ENCODE measurements at places on chromosomes 12 and 14.

GRCh38 chr12:91326058-91327027, 143.7 kb upstream of the DCN start:
- DNase-seq = peak; percentile 0

DNA sequence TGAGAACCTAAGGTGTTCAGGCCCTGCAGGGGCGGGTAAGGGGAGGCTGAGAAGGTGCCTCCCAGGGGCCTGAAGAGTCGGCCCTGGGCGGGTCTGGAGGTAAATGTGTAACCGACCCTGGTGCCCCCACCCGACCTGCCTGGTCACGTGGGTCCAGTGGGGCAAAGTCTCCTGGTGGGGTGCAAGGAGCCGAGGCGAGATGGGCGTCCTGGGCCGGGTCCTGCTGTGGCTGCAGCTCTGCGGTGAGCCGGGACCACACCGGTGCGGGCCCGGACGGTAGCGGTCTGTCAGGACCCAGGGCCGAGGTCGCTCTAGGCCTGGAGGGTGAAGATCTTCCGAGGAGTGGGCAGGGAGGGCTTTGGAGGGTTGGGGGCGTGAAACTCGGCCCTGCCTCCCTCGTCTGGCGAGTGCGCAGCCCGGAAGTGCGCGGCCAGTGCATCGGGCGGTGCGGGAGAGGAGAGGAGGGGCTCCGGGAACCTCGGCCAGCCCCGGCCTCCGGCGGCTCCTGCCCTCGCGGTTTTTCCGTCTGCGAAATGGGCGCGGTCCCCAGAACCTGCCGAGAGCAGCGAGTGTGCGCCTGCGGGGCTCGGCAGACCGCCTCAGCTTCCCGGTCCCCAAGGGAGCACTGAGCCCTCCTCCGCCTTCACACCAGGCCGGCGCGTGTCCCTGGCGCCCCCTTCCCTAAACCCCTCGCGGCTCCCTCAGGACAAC, at the start of gene AMN:
Gene AMN (plus strand): TSS at position 174 of the 711 bp plus-strand sequence. CDS start 26 bp downstream, at position 200.
- no peak for DNase-seq

DNA sequence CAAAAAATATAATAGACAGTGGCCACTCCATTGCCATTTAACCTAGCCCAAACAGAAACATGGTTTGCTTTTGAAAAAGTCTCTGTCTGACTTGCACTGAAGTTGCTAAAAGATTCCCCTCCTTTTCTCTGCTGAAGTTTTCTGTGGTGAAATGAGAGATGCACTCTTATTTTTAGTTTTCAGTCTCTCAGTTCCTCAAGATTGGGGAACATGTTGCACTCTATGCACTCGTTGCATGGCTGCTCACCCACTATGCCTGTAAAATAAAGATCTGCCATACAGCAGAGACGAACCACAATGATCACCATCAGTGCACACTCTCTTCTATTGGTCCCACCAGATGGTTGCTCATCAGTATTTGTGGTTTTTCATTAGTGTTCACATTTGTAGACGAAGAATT, 13.1 kb upstream of the DAAM1 start:
- DNase-seq = no peak

GRCh38 chr12:128365651-128366231, 98.8 kb downstream of the TMEM132C start:
- DNase-seq = no peak

- DNase-seq = no peak
Measured at GRCh38 chr12:113793250-113793649, 172.9 kb downstream of the RBM19 start.

- DNase-seq = no peak
Measured at GRCh38 chr12:71134405-71134804, 23.4 kb downstream of the TSPAN8 start.

DNA sequence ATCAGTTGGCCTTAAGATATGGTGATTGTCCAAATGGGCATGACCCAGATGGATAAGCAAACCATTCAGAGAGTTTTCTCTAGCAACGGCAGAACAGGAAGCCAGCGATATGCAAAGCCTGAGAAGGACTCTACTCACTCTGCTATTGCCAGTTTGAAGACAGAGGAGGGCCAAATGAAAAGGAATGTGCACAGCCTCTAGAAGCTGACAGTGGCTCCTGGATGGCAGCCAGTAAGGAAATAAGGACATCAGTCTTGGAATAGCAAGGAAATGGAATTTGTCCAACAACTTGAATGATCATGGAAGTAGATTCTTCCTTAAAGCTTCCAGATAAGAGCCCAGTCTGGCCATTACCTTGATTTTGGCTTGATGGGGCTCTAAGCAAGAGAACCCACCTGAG, 60.0 kb downstream of the TMTC2 start:
- DNase-seq = no peak

GRCh38 chr14:99735189-99736135, 51.4 kb downstream of the CYP46A1 start:
- DNase-seq = no peak

DNA sequence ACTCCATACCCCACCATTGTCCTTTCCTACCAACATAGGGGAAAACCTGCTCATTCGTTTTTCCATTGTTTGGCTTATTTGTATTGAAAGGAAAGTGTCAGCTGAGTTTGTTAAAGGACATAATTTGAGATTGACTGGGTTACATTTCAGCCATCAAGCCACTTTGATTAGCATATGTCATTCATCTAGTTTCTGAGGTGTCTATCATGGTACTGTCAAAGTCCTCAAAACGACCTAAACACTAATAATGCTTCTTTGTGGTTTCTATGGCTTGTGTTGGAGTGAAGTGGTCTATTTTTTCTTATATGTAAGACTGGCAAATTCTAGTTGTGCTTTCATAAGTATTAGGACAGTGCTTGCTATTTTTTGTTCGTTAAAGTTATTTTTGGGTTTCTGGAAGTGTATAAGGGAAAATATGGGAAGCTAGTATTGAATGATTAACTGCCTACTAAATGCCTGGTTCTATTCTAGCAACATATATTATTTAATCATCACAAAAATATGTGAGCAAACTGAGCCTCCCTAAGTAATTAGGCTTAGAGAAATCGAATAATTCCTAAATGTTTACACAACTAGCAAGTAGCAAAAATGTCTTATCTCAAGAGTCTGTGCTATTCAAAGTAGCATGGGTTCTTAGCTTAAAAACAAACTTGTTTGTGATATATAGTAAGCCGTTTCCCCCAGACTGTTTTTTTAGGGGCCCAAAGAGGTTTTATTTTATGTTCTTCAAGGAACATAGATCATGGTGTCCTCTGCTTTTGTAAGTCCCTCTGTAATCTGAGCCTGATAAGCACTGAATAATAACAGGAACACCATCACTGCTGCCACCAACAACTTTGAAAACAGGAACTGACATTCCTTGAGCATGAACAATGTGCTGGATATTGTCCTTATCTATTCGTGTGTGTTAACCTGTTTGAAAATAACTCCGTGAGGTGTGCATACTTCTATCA, 67.1 kb downstream of the DERA start:
- no peak for DNase-seq

- DNase-seq = no peak
Measured at GRCh38 chr14:36443374-36443773, 76.7 kb downstream of the NKX2-1 start.

DNA sequence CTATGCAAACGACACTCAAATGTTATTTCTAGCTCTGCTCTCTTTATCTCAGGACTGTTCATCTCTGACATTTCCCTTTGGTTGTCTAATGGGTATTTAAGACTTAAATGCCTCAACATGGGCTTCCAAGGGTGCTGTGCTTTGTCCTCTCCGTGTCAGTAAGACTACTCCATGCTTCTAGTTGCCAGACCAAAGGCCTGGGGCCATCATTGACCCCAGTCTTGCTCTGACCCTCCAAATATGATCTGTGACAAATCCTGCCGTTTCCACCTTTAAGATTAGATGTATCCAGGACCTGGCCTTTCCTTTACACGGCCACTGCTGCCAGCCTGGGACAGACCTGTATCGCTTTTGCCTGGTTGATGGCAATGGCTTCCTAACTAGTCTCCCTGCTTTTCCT, 126.3 kb upstream of the DYRK2 start:
- DNase-seq = no peak

GRCh38 chr12:59452746-59453145, 143.1 kb upstream of the SLC16A7 start:
- DNase-seq = no peak

- no peak for DNase-seq
Measured at GRCh38 chr14:23951590-23952201, 1.9 kb upstream of the DHRS4 start.

DNA sequence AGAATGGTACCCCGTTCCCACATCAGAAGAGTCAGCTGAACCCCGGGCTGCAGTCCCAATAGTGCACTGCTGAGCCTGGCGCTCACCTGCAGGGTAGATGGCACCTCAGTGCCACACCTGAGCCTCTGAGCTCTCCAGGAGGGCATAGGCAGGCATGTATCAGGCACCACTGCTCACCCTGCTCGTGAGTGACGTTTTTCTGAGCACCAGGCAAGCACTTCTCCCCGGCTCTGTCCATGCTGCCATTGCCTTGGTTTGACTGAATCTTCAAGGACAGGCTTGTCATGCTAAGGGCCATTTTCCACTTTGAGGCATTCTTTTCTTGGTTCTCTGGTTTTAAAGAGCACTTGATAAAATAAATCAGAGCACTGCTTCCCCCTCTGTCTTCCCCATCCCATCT, 161.6 kb upstream of the PRMT8 start:
- no peak for DNase-seq

- no peak for DNase-seq
Measured at GRCh38 chr12:4274396-4275015, 944 bp downstream of the CCND2 start.

DNA sequence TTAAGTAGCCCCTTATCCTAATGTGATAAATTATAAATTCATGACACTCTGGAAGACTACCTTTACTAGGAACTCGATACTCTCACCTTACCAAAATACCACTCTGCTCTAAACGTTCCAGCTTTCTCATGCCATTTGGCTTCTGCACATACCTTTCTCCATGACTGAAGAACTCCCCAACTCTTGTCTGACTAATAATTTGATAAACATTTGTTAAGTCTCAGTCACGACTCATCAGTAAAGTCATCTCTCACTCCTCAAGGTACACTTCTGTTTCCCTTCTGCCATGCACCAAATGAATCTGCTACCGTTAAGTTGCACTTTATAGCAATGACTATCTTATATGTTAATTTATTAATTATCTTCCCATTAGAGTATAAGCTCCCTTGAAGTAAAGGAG, 498.3 kb upstream of the NOVA1 start:
- no peak for DNase-seq

- no peak for DNase-seq
Measured at GRCh38 chr14:102033241-102033640, 53.6 kb downstream of the HSP90AA1 start.

DNA sequence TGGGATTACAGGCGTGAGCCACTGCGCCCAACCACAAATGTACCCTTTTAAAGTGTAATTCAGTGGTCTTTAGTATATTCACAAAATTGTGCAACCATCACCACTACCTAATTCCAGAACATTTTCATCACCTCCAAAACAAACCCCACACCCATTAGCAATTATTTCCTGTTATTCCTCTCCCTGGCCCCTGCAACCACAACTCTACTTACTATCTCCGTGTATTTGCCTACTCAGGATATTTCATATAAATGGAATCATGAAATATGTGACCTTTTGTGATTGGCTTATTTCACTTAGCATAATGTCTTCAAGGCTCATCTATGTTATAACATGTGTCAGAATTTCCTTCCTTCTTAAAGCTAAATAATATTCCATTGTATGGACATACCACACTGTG, 16.0 kb upstream of the AQP2 start:
- no peak for DNase-seq

DNA sequence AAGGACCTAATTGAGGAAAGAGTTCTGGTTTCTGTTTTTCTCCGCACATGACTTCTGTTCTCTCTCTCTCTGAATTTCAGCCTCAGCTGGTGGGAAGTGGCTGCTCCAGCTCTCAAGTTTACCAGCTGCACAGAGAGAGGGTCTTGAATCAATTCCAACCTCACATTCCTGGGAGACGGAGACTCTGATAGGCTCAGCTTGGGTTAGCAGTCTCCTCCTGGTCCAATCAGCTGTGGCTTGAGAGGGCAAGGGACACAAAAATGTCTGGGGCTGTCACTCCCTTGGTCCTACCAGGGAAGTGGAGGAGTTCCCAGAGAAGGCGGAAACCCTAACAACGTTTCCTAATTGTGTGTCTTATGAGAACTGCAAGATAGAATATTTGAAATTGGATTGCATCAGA, 7.0 kb downstream of the CCDC63 start:
- DNase-seq = no peak

DNA sequence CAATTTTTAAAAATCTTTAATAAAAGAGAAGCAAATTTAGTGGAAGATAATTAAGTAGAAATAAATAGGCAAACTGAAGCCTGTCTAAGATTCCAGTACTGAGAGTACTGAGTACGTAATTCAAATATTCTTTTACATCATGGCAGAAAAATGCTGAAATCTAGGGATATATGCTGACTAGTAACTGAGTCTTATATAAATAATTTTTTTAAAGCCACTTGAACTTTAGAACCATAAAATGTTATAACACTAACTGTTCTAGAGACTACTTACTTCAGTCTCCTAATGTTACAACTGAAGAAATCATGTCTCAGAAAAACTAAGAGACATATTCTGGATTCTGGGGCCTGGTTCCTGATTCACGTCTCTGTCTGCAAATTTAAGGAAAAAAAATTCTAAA, 230.6 kb upstream of the PLEKHG7 start:
- DNase-seq = no peak

- DNase-seq = no peak
Measured at GRCh38 chr14:100807979-100808734, 17.8 kb upstream of the MEG3 start.

DNA sequence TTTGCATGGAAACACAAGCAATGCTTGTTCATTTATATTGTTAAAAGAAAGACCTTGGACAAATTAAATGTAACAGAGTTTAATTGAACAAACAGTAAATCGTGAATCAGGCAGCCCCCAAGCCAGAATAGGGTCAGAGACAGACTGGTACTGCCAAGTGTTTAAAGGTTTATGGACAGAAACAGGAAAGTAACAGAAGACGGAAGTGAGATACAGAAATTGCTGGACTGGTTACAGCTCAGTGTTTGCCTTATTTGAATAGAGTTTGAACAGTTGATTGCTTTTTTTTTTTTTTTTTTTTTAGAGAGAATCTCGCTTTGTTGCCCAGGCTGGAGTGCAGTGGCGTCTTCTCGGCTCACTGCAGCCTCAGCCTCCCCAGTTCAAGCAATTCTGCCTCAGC, 50.3 kb downstream of the DAO start:
- no peak for DNase-seq

- no peak for DNase-seq
Measured at GRCh38 chr14:44712024-44712815, 205.1 kb upstream of the FSCB start.

DNA sequence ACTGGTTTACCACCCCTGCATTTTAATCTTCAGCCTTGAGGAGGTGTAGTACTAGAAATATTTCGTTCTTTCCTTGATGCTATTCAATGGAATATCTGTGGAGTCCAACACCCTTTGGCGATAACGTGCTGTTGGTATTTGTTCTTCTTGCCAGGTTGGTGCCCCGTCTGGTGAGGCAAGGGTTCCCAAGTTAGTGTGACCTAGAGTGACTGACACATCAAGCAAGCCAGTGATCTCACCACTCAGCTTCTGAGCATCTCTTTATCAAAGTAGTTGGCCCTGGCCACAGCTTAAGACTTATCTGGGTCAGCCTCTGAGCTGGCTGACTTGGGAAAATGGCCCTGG, 60.2 kb downstream of the PLXNC1 start:
- no peak for DNase-seq

Data from stimulated activated CD8-positive, alpha-beta memory T cell treated with anti-CD3 and anti-CD28 coated beads, Interleukin-15, amount 100 ng/mL, for 24 hours (primary cell).